ENCODE measurements at places on chromosomes 5 and 9.

- no peak for DNase-seq
Measured at GRCh38 chr5:140011297-140011802, 31.7 kb downstream of the NRG2 start.

DNA sequence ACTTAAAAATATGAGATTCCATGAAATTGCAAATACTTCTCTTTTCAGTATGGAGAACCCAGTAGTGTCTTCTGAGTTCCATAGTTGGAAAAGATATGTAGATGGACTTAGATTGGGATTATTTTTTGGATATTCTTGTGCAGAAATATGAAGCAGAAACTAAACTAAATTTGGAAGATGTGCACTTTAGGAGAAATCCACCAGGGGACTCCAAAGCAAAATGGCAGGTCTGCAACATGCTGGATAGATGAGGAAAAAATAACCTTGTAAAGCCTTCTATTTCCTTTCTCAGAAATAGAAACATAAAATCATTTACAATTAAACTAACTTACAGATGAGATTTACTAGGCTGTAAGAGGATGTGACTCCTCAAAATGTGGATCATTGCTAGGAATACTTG lies 49.2 kb upstream of the MINAR2 start:
- DNase-seq = no peak

DNA sequence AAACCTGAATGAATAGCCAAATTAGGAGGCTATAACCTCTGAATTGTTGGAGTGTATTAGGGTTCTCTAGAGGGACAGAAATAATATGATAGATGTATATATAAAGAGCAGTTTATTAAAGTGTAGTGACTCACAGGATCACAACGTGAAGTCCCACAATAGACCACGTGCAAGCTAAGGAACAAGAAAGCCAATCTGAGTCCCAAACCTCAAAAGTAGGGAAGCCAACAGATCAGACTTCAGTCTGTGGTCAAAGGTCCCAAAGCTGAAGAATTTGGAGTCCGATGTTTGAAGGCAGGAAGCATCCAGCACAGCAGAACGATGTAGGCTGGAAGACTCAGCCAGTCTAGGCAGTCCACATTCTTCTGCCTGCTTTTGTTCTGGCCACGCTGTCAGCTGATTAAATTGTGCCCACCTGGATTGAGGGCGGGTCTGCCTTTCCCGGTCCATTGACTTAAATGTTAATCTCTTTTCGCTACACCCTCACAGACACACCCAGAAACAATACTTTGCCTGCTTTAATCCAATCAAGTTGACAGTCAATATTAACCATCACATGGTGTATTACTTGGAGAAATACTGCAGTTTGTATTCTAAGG lies 550.6 kb downstream of the CDH10 start:
- DNase-seq = no peak

DNA sequence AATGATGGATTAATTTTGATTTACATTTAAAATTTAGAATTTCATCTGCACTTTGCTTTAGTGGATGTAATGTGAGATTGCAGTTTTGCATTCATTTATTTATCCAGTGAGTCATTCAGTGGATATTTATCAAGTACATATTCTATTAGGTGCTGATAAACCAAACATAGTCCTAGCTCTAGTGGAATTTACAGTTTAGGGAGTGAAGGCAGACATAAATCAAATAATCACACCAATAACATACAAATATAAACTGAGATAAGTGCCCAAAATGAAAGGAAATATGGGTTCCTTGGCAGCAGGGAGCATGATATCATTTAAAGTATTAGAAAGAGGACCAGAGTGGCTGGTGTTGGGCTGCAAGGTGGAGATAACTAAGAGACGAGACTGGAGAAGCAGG lies 14.7 kb upstream of the NIPBL start:
- DNase-seq = no peak

GRCh38 chr5:79990205-79990597 lies 861 bp downstream of the MTX3 start:
- no peak for DNase-seq

GRCh38 chr5:173806270-173807035 lies 81.7 kb upstream of the CPEB4 start:
- no peak for DNase-seq

DNA sequence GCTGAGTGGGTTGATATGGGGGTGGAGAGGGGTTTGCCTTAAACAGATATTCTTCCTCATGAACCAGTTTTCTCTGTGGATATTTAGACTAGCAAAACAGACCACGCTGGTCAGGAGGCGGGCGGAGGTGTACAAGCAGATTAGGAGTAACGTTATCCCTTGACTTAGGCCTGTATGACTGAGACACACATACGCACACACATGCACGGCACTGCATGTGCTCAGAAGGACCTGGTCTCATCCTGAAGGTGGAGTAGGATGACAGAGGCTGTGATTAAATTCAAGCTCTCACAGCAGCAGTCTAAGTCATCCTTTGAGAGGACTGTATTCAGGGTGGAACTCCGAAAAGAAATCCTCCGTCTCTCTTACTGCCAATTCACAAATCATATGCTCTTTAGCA lies 209.7 kb downstream of the DIRAS2 start:
- no peak for DNase-seq

DNA sequence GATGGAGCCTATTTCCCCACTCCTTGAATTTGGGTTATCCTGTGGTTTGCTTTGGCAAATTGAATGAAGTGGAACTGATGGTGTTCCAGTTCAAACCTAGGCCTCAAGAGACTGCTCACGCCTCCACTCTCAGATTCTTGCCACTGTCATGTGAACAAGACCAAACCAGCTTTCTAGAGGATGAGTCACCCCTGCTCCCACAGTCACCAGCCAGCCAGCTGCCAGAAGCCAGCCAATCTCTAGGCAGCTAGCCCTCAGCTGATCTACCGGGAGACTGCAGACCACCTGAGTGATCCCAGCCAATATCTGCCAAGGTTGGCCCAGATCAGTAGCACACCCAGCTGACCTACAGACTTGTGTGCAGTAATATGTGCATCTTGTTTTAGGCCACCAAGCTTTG lies 300.6 kb downstream of the TMEM38B start:
- DNase-seq = no peak

GRCh38 chr5:44907396-44907795 lies 98.6 kb downstream of the MRPS30 start:
- no peak for DNase-seq

- no peak for DNase-seq
Measured at GRCh38 chr9:114421147-114421546, 33.4 kb upstream of the AKNA start.

- no peak for DNase-seq
Measured at GRCh38 chr5:64872044-64872443, 103.3 kb downstream of the CWC27 start.

DNA sequence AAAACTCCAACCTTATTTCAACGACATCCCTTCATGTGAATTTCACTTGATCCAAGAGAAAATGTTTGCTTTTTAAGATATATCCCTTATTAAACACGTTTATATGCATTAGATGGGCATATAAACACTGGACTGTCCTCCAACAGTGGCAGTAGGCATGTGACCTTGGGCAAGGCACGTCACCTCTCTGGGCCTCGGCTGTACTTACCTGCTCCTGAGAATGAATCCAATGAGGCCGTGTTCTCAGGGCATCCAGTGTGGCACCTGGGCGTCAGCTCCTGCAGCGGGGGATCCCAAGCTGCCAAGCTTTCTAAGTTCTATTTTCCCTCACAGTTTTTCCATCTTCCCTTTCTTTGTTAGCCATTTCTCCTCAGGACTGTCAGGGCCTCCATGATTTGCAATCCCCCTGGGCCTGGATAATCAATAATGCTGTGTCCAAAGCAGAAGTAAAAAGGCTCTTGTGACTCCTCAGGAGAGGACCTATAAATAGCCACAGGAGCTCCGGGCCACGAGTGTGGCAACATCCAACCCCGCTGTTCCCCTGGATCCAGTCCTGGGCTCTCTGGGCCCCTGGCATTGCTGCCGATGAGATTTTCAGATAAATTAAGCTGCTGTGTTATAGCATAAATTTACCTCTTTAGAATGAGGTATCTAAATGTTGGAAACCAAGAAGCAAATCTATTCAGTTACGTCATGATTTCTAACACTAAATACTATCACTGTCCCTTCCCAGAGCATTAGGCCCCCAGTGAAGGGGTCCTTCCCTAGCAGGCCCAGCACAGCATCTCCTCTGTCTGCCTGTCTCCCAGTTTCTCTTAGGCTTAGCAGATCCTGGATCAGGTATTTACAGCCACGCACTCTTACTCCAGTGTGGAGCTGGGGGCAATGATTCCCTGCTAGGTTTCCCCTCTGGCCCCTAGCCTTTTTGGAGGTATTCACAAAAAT lies 76.8 kb downstream of the PTPN3 start:
- no peak for DNase-seq

DNA sequence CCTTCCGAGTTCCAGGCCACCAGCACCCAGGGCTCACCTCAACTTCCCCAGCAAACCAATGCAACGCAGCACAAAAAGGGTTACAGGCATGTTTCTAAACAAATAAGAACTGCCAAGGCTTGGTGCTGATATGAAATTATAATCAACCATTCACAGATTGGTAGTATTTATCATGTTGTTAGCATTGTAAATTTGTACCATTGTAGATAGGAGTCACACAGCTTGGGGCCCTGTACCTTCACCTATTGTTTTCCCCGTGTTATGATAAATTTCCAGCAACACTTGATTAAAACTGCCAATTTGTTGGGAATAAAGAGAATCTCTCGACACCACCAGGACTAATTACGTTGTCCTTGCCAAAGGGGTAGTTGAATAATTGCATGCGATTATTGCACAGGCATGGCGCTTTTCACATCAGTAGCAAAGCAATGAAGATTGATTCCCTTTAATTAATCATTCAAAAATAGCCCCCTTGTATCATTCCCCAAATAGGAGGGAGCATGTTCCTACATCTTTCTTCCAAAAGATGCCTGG lies 454.1 kb downstream of the ZNF608 start:
- DNase-seq = no peak

DNA sequence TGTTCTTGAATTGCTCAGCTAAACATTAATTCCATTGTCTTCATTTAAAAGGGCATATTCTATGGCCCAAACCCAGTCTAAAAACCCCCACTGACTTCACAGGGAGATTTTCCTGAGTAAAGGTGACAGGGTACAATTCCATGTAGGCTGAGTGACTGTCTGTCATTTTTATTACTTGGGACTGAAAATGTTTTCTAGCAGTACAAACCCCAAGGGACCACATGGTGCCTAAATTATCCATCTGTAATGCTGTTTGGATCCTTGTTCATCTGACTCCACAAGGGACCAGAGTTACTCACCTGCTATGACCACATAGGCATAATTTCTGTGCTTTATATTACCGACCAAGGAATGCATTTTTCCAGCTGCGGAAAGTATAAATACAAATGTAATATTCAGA lies 349.1 kb downstream of the ZNF608 start:
- no peak for DNase-seq

- DNase-seq = peak; percentile 19
Measured at GRCh38 chr5:60295423-60295822, 401.9 kb upstream of the PDE4D start.

- DNase-seq = no peak
Measured at GRCh38 chr9:18910435-18910834, 122.6 kb downstream of the SAXO1 start.

GRCh38 chr5:174616036-174616435 lies 108.3 kb upstream of the MSX2 start:
- DNase-seq = no peak

- DNase-seq = no peak
Measured at GRCh38 chr5:11037080-11037479, 276.0 kb upstream of the DAP start.

DNA sequence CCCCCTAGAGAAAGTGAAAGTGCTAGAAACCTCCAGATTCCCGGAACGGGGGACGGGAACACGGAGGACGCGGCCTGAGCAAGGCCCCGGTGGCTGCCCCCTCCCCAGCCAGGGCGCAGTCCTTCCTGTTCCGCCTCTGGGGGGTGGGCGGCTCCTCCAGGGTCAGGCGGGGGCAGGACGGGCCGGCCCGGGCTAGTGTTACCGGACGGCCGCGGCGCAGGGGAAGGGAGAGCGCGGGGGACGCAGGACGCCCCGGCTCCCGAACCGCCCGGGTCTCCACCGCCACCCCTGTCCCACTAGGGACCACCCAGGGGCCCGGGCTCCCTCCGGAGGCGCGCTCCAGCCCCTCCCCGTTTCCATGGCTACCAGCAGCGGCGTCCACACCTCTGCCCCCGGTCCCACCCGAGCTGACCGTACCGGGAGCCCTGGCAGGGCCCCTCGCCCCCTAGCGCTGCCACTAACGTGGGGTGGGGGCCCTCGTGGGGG lies 579 bp downstream of the SLC12A7 start:
- no peak for DNase-seq

DNA sequence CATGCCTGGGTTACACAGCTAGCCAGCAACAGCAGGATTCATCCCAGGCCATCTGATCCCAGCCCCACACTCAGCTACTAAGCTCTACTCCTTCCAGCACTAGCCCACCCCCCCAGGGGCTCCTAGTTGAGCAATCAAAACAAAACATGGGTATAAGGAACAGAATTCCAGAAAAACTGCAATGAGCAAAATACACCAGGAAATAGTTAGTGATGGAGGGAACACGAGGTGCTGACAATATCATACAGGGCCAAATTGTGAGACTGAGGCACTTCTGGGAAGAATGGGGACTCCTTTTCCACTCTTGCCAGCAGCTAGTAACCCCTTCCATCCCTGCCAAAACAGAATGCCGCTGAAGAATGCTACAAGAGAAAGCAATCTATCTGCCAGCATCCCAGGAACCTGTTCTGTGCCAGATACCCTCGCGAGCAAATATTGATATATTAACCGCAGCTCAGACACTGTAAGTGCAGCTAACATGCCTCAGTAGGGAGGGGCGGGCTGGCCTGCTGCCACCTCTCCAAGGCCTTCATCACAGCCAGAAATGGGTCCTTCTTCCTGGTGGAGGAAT lies 161.4 kb downstream of the SLIT3 start:
- no peak for DNase-seq

DNA sequence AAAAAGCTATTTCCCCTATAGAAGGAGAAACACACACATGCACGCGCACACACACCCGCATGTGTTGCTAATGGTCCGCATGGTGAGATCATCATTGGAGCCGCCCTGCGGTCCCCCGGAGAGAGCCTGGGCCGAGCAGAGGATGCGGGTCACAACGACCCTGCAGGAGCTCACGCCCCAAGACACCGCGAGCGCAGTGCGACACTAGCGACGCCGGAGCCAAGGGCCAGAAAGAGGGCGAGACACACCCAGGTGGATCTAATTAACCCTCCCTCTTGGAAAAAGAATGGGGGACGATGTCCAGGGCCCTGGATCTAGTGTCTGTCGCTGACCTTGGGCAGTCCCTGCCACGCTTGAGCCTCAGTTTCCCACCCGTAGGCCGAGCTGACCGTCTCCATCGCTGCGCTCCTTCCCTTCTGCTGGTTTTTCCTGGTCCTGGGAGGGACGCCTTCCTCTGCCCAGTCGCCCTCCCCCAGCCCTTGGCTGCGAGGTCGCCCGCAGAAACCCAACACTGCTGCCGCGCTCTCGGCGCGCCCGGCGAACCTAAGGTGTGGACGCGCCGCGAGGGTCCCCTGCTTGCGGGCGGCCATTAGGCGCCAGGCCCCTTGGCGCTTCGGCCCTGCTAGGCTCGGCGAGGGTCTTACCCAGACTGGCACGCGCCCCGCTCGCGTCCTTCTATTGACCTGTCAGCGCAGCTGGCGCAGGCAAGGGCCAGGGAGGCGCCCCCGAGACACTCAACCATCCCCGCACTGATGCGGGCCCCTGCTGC lies 47.5 kb upstream of the RNF20 start:
- DNase-seq = no peak
